Choroid plexus epithelial cell (primary cell): ENCODE measurements at places on chromosomes 13 and 19.

DNA sequence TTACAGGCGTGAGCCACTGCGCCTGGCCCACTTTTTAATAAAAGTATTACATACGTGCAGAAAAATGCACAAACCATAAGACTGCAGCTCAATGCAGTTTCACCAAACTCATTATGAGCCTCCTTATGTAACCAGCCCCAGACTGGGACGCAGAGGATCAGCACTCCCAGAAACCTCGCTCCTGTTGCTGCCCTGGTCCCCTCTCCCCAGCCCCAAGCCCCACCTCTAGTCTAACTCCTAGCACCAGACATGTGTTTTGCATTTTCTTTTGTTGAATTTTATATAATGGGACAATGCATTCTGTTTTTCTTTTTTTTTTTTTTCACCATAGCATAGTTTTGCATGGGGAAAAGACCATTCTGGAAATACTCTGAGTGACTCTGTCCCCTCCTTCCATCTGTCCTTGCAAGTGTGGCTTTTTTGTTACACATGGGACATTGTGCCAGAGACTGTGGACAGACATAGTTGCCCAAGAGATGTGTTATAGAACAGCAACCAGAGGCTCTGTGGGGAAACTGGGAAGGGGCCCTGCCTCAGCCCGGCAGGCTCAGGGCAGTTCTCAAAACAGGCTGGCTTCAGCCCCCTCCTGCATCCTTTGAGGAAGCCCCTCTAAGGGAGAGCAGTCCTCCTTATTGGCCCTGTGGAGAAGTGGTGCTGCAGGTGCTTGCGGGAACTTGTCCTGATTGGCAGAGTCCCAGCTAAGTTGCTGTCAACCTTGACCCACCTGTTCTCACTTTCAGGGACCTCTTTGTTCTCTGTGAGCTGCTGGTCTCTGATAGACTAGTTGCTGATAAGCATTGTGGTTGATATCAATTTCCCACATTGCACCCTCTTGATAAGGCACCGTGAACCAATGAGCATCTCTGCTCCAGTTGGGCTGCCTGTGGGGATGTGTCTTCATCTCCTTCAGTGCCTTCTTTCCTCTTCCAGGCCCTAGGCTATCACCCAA, 13.8 kb upstream of the OLFM4 start:
- no peak for DNase-seq

DNA sequence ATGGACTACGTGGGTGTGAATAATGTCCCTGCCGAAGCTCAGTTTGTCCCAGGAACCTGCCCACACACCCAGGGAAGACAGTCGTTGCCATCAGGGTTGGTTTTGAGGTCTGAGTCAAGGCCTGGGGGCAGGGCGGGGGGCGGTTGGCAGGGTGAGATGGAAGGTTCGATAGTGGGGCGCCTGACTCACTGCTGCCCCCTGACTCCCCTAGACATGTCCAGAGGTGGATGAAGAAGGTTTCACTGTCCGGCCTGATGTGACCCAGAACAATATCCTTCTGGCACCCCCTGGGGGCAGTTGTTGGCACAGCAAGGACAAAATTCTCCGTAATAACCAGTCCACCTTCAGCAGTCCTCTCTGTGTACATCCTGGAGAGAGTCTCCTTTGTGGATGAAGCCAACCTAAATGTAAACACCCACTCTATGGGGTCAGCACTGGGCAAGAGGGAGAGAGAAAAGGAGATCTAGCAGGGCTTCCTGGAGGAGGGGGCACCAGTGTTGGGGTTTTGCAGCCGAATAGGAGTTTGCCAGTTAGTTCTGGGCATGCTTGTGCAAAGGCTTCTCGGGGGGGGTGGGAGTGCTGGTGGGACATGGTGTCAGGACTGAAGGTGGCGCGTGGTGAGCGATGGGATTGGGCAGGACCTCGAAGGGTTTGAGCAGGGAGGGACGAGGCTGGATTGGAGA, 19.6 kb upstream of the B3GNT3 start:
- DNase-seq: peak; percentile 52

DNA sequence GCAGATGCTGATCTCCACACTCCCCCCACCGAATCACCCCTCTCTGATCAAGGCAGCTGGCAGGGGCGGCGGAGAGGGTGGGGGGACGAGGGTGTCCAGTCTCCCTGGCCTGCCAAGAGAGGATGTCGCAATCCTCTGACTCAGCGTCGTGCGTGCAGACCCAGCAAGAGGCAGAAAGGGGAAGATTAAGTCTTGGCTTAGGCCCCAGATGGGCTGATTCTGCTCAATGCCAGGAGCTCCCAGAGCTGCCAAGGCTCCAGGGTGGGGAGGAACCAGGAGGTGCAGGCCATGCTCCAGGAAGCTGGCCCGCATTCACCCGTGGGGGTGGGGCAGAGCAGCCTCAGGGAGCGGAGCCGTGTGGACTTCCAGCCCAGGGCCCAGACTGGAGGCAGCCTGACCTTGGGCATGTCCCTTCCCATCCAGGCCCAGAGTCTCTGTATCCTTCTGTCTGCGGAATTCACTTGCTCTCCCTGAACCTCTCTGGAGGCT, 6.6 kb upstream of the BCL3 start:
- peak; percentile 98 for DNase-seq

DNA sequence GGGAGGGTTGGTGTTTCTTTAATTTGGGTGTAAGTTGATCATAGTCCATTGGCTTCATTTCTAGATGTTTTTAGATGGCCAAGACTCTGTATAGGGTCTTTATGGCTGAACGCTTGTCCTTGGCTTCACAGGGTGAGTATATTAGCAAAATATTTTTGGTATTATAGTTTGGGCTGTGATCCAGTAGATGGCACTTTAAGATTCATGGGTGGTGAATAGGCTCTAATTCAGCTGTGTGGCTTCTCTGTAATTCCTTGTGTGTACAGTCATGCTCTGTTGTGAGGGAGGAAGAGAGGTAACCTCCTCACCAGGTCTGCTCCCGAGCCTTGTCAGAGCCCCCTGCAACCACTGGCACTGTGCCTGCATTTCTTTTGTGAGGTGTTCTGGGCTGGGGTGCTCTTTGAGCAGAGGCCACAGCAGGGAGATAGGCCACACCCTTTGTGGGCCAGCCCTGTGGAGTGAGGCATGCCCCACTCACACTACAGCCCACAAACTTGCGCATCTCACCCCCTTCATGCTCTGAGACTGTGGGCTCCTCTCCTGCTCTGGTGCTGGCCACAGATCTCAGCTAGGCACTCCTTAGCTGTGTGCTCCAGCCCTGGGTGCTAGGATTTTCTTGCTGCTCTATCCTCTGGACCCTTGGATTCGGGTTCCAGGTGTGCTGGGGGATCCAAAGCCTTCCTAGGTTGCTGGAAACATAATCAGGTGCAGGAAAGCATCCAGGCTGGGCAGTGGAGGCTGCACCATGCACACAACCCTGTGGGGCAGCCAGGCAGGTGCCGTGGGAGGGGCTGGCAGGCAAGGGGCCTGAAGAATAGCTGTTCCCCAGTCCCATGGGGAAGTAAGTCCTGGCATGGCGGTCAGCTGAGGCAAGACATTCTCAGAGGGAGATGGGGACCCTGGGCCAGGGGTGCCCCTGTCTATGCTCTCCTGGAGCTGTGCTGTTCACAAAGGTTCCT, 193.9 kb downstream of the GPC5 start:
- DNase-seq: no peak

GRCh38 chr13:75425216-75426009, 56.6 kb downstream of the TBC1D4 start:
- no peak for DNase-seq

- DNase-seq: no peak
Observed at GRCh38 chr13:33362986-33363727, 77.6 kb upstream of the STARD13 start.

DNA sequence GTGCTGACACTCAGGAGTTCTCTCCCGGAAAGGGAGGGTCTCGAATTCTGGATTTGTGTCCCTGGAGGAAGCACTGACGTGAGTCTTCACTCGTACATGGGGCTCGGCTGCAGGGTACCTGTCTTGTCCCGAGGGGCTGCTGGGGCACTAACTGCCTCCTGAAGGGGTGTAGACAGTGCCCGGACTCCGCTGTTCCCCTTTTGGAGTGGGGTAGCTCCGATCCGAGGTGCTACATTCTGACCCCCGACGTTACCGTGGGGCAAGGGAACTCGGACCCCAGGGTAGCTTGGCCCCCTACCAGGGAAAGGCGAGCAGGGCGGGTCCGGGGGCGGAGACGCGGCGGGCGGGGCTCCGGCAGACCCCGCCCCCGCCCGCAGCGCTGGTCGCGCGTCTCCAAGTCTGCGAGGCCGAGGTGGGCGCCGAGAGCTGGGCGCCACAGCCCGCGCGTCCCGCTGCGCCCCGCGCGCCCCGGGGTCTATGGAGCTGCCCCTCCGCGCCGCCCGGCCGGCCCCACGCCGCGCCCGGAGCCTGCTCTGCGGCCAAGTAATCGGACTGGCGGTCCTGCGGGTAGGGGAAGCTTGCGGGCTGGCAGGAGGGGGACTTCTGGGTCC, at the start of gene NPAS1:
Gene NPAS1, plus strand, starts transcription at position 407 of the 611 bp plus-strand sequence. CDS start 1,211 bp downstream, outside the sequence.
- DNase-seq: no peak

DNA sequence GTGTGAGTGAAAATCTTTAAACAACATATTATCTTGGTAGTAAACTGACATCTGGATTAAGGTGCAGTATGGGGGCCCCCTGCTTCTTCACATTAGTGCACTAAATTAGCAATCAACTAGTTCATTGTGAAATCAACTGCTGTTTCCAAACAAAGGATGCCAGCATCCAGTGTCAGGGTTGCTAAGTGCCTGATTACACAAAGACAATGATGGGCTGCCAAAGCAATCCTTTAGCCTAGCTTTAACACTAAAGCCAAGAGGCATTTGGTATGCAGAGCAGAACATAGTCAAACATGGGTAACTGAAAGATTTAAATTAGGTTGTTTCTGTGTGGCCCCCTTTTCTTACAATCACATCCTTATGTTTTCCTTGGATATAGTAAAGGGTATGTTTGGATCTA, 543.1 kb upstream of the SLITRK5 start:
- peak; percentile 61 for DNase-seq

DNA sequence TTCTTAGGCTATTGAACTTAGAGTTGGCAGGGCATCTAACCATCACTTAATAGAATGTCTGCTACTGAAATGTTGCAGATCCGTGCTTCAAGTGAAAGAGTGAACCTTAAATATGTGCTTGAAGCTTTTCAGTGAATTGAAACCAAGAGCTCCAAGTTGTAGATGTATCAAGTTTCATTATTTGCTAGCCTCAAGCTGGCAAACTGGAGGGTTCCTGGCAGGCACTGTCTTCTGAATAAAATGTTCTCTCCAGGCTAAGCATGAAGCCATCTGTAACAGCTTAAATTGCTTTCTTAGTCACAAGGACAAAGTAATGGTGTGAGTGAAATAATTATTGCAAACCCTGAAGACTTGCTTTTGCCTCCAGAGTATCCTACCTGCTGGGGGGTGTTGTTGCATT, 415.0 kb upstream of the SPRY2 start:
- DNase-seq: peak; percentile 12

DNA sequence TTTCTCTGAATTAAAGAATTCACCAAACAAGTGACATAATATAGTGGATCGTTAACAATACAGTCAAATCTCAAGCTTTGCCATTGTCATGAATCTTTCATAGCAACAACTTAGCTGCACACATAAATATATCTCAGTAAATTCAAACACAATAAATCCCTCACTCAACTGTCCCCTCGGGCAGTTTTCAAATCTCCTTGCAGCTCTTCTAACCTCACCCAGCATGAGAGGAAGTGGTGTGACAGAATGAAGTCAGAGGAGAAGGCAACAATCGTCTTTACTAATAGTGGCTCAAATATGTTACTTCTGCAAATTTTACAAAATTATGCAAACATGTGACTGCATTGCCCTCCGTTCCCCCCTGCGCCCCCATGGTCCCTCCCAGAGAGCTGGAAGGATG, 148.2 kb downstream of the RAP2A start:
- no peak for DNase-seq

DNA sequence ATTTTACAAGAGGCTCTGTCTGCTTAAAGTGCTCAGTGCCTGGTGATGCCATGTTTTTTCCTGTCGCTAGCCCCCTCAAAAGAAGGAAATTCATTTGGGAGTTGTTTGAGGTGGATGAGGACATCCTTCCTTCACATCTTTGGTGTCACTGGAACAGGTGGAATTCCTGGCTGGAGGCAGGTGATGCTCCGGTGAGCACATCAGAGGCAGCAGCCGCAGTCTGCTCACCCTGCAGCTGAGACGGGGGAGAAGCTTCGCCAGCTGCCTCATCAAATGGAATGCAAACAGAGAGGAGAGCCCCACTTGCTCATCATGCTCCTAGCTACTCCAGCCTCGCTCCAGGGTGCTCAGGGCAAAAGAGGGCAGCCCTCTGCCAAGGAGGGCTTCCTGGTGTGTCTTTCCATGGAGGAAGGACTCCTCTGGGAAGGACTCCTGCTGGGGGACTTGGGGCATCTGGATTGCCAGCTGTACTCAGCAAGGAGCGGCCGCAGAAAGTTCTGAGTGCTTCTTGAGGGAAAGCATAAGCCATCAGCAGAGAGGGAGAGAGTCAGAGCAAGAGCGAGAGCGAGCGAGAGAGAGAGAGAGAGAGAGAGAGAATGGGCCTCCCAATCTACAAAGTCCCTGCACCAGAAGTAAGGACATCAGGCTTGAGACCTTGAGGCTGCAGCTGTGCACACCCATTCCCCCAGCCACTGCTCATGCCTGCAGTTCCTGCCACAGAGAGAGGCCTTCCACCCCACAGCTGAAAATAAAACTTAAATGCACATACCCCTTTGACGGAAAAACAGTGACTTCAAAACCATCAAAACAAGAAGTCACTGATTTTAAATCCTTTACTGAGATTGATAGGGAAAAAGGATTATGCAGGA, 74.3 kb upstream of the UBL3 start:
- DNase-seq: peak; percentile 75

GRCh38 chr19:35935911-35936737, at the start of gene LRFN3:
Gene LRFN3 (plus strand): TSS chr19:35936374. CDS start chr19:35939426, 3,052 bp downstream.
- DNase-seq: peak; percentile 68

- DNase-seq: peak; percentile 47
Observed at GRCh38 chr19:16496613-16496983, 404 bp downstream of the C19orf44 start.

- DNase-seq: no peak
Observed at GRCh38 chr13:92461831-92462230, 764.8 kb upstream of the GPC6 start.

- no peak for DNase-seq
Observed at GRCh38 chr13:43514311-43514710, 272.5 kb downstream of the ENOX1 start.

DNA sequence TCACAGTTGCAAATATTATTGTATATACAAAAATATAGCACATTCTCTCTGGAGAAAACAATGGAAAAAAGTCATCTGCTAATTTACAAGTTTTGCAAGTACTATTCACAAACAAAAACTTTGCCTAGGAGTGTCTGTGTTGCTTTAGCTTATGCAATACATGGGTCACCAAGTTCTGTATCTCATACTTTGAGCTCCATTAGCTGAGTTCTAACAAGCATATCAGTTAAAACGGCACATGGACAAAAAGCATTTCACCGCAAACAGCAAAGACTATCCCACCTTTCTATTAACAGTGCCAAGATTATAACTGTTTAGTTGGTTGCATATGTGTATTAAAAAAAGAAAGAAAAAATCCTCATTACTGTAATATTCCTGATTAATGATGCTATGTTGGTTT, 4.6 kb downstream of the SPRY2 start:
- peak; percentile 40 for DNase-seq

GRCh38 chr13:43389573-43389972, 366.2 kb downstream of the DNAJC15 start:
- DNase-seq: peak; percentile 37
